Muscle of back (tissue), 13 donors: ENCODE measurements at places on chromosomes 13 and 19.

GRCh38 chr19:35273686-35274259, 5.0 kb downstream of the USF2 start:
- DNase-seq: no peak

- no peak for DNase-seq
These were observed 6.3 kb downstream of the PNKP start for GRCh38 chr19:49861107-49861506.

DNA sequence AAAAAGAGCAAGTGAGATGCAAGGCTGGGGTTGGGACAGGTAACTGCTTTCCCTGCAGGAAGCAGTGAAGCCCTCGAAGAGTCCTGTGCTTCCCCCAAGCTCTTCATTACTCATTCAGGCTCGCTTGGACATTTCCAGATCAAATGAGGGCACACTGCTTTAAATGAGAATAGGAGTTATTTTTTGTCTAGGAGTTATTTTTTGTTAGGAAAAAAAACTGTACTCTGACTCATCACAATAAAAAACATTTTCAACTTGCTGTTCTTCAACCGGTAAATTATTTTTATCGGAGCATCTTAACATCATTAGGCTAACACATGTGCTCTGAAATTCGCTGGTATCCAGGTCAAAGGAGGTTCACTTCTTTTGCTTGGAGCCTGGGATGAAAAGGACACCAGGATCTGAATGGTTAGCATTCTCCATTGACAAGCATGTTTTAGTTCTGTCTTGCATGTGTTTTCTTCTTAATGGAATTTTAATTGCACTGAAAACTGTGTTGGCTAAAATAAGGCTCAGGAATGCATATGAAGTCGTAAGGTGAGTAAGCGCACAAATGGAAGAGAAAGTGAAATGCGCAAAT, 80.7 kb upstream of the STK24 start:
- no peak for DNase-seq

DNA sequence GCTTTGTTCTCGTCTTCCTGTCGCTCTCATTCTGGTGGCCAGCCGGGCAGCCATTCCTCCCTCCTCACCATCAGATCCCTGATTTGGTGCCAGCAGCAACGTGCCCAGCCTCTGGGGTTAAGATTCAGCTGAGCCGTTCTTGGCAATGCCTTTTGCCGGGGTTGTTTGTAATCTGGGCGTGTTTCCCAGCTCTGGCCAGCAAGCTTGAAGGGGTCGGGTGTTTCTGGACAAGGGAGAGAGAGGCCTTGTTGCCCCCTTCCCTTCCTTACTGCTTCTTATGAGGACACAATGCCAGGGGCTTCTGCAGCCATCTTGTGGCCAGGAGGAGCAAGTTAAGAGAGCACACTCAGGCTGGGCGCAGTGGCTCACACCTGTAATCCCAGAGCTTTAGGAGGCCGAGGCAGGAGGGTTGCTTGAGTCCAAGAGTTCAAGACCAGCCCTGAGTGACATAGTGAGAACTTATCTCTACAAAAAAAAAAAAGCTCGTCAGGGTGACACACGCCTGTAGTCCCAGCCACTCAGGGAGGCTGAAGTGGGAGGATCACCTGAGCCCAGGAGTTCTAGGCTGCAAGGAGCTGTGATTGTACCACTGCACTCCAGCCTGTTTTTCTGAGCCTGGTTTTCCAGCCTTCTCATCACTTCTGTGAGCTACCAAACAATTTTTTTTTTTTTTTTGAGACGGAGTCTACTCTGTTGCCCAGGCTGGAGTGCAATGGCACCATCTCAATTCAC, 10.7 kb upstream of the CRTC1 start:
- peak; percentile 69 for DNase-seq

GRCh38 chr13:97225533-97225932, 3.4 kb downstream of the MBNL2 start:
- DNase-seq: no peak

DNA sequence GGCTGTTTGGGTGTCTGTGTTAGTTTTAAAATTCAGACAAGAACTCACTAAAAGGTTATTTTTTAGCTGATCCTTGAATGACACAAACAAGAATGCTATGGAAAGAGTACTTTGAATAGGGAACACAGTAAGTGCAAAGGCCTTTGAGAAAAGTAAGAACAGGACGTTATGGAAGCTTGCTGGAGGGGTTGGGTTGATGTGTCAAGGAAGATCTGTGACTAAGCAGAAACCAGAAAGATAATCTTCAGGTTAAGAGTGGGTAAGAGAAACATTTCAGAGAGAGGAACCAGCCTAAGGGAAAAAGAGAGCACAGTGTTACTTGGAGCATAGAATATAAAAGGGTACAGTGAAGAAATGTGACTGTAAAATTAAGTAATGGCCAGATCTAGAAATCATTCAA, 41.2 kb upstream of the TRPC4 start:
- no peak for DNase-seq

DNA sequence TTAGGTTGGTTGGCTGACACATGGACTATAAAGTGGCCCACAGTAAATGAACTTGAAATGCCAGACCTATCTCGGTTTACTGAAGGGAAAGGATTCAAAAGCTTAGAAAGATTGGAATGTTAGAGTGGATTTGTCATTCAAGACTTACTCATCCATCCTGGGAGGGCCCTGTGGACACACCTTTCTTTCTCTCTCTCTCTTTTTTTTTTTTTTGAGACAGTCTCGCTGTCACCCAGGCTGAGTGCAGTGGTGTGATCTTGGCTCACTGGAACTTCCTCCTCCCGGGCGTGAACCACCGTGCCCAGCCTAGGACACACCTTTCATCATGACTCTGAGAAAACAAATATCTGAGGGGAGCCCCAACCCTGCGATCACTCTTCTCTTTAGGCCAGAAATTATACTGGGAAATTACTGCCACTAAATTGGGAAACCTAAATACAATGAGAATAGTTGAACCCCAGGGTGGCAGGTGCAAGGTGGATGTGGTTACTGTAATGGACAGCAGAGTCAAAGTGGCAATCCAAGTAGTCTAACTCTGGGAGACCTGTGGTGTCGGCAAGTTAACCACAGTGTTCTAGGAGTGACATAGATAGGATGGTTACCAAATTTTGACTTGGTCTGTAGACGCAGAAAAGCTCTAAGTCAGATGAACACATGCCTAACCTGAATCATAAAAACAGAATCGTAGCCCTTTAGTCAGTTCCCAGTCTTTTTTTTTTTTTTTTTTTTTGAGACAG, 47.1 kb upstream of the ZMYM5 start:
- no peak for DNase-seq

DNA sequence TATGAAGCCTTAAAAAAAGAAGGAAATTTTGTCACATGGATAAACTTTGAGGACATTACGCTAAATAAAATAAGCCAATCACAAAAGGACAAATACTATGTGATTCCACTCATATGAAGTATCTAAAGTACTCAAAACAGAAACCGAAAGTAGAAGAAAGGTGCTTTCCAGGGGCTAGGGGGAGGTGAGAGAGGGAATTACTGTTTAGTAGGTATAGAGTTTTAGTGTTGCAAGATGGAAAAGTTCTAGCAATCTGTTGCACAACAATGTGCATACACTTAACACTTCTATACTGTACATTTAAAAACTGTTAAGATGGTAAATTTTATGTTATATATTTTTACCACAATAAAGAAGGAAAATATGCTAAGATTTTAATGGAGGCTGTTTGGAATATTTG, 83.0 kb downstream of the POLR1D start:
- DNase-seq: no peak

GRCh38 chr13:39149896-39150295, 111.6 kb downstream of the NHLRC3 start:
- DNase-seq: no peak

DNA sequence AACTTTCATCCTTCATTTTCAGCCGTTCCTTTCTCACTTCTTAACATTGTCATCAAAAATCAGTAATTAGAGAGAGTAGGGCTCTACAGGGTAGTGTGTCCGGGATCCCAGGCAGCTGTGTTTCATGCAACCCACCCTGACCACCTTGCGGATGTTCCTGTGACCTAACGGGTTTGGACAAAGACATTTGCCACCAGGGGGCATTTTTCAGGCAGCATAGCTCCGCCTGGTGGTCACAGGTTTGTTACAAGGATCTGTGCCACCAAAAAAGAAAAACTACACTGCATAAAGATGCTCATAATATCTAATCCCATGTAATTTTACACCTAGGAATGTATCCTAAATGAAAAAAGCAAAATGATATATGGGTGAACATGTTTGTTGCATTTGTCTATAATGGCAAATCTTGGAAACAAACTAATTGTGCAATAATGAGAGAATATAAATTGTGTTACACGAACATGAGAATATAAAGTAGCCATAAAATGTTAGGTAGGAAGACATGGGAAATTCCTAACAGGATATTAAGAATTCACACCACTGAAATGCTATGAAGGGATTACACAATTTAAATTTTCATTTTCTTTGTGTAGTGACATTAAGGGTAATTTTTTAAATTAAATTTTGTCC, 123.0 kb downstream of the SLC7A1 start:
- peak; percentile 39 for DNase-seq

GRCh38 chr19:8569066-8569771, 8.0 kb downstream of the MYO1F start:
- DNase-seq: no peak

DNA sequence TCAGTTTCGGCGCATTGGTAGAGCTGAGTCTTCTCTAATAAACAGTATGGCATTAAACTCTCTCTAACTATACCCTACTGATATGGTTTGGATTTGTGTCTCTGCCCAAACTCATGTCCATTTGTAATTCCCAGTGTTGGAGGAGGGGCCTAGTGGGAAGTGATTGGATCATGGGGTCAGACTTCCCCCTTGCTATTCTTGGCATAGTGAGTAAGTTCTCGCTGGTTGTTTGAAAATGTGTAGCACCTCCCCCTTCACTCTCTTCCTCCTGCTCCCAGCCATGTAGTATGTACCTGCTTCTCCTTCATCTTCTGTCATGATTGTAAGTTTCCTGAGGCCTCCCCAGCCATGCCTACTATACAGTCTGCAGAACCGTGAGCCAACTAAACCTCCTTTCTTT, 682.7 kb upstream of the ARGLU1 start:
- no peak for DNase-seq

DNA sequence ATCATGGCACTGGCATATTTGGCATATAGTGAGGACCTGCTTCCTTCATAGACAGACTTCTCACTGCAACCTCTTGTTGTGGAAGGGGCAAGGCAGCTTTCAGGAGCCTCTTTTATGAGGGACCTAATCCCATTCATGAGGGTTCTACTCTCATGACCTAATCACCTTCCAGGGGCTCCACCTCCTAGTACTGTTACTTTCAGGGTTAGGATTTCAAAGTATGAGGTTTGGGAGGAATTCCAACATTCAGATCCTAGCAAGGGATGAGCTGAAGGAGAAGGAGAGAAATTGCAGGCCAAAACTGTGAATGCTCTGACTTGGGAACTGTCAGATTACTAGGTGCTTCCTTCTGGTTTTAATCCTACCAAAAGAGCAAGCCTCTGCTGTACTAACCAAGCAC, 87.8 kb downstream of the LMO7 start:
- no peak for DNase-seq

DNA sequence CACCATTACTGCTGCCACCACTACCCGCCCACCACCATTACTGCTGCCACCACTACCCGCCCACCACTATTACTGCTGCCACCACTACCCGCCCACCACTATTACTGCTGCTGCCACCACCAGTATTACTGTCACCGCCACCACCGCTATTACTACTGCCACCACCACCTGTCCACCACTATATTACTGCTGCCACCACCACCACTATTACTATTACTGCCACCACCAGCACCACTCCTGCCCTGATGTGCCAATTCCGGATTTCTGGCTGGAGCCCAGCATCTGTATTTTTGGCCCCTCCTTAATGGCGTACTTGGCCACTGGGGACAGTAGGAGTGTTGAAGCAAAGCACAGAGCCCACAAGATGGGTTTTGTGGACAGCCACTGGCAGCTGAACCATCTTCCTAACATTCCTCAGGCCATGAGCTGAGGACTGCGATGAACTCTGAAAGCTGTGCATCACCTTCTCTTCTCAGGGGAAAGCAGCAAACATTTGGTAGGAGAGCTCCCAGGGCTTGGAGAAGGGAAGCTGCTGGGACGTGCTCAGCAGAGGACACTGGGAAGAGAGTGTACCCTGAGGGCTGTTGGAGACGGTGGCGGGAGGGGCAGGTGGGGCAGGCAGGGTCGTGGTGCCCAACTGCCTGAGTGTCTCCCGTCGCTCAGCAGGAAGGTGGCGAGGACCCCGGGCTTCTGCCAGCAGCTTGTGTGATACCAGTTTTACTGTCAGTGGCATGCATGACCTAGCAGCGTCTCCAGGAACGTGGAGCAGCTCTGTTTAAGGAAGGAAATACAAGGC, 23.0 kb downstream of the CUL4A start:
- no peak for DNase-seq

GRCh38 chr19:423691-424466, 14.9 kb upstream of the C2CD4C start:
- DNase-seq: no peak

GRCh38 chr13:47327861-47328260, 431.0 kb upstream of the HTR2A start:
- no peak for DNase-seq

GRCh38 chr13:27401210-27401609, 23.2 kb upstream of the GTF3A start:
- no peak for DNase-seq

- no peak for DNase-seq
These were observed 91.3 kb upstream of the C1QTNF9B start for GRCh38 chr13:23988546-23989122.

DNA sequence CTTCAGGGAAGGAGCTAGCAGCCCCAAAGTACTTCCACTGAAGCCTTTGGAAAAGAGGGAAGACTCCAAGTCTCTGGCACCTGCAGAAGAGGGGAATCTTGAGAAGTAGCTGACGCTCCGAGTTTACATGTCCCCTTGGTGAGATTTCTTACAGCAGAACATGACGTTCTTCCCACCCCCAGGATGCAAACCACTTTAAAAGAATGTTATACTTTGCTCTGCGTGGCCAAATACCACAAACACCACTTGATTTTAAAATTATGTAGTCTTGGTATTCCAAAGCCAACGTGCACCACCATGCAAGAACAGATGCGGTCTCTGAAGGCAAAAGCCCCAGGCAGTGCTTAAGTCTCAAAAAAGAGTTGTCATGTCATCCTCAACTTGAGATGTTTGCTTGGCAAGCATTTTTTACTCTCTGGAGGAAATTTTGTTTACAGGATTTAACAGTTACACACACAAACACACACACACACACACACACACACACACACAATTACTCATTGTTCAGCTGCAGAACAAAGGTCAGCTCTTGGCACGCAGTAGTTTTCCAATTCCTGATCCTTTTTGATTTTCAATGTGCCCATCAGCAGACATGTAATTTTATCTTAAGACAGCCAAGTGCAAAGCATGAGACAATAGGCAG, 106.1 kb downstream of the RGCC start:
- DNase-seq: peak; percentile 80

- no peak for DNase-seq
These were observed 18.5 kb downstream of the AP3D1 start for GRCh38 chr19:2132731-2133490.

- DNase-seq: no peak
These were observed 210.4 kb downstream of the DCLK1 start for GRCh38 chr13:35920816-35921215.

- DNase-seq: no peak
These were observed 53.0 kb downstream of the TEX29 start for GRCh38 chr13:111373486-111373885.

GRCh38 chr19:32865326-32865725, 4.2 kb downstream of the SLC7A9 start:
- no peak for DNase-seq
